ENCODE measurements at places on chromosomes 3 and 15.

- no peak for DNase-seq
Measured at GRCh38 chr3:171565481-171566058, 105.4 kb upstream of the TNIK start.

- no peak for DNase-seq
Measured at GRCh38 chr3:112477891-112478290, 21.4 kb downstream of the BTLA start.

DNA sequence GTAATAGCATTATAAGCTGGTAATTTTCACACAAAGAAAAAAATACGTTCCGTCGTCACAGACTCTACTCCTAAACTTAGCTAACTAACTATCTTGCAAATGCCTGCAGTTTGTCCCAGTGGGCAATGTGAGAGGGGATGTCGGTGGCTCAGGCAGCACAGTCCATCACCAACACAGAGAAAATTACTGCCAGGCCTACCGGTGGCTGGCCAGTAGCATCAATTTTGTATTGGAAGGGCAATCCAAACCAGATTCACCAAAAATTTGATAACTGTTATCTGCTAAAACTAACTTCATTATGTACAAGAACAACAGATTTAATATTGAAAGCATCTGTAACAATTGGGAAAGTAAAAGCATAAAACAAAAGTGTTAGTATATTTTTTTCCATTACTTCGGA lies 37.4 kb upstream of the RASA2 start:
- DNase-seq: no peak

DNA sequence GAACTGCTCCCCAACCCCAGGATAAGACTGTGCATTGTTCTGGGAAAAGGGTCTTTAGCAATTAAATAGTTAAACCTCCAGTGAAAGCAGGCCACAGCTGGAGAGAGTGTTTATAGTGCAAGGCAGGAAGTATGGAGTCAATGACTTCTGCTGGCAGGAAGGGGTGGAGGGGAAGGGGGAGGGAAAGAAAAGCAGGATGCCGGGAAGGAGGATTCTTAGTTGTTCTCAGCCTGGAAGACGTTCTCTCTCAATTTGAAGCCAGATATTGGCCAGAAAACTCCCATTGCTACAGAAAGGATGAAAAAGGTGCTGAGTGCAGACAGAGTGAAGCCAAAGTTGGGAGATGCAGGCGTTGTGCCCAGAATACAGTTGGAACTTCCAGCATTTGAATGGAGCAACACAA lies 35.7 kb upstream of the ACTL6A start:
- DNase-seq: peak; percentile 80

DNA sequence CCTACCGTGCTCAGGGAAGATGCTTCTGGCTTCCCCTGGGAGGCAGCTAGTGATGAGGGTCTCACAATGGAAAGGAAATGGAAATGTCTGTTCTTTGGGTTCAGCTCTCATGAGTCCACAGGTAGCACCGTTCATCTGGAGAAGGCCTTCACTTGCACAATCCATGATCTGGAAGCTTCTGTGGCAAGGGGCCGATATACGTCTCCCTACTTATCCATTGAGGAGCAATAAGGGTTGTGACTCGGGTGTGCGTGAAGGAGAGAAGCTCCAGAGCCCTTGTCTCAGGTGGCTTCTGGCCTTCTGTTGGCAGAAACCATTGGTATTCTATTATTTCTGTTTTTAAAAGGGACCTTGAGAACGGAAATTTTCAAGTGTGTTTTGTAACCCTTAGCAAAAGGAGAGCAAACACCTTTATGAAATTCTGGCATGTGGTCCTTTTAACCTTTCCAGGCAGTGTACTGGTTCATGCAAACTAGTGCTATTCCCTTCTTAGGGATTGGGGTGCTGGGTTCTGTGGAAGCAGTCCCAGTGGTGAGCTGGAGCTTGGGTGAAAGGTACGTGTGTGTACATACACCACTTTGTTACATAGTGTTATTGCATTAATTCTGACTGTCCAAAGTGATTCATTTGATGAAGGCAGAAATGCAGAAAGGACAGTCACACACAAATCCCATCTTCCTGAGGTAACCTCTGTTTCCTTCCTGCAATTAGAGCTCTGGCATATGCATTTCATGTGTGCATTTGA lies 32.5 kb downstream of the KLF13 start:
- no peak for DNase-seq

DNA sequence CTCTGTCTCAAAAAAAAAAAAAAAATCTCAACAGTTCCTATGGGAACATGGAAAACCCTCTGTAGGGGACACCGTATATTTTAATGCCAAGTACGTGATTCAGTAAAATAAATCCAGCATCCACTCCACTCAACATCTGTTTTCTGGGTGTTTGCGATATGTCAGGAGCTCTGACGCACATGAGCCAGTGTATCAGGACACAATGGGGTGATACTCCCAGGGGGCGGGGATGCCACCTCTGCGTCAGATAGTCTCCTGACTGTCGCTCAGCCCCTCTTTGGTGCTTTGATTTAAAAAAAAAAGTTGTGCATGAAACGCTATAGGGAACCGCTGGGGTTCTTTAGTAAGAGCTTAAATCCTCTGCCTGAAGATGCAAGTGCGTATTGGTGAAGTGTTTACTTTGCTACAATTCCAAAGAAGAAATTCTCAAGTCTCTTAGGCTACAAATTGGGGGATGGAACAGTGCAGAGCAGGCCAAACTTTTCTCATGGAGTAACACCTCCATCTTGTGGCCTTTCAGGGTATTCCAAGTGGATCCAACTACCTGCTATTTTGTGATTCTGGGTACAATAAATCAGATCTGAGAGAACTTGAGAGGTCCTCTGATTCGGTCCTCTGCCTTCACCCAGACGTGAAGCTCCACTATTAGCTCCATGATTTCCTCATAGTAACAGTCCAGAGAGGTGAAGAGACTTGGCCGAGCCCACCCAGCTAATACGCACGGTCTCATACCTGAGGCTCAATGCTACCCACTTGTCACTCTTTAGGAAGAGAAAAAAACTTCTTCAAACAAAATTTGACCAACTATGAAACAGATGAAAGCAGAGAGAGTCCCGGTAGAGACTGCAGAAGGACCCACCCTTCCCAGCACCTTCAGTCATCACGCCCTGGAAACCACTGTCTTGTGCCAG lies 9.3 kb upstream of the NR2E3 start:
- peak; percentile 81 for DNase-seq

DNA sequence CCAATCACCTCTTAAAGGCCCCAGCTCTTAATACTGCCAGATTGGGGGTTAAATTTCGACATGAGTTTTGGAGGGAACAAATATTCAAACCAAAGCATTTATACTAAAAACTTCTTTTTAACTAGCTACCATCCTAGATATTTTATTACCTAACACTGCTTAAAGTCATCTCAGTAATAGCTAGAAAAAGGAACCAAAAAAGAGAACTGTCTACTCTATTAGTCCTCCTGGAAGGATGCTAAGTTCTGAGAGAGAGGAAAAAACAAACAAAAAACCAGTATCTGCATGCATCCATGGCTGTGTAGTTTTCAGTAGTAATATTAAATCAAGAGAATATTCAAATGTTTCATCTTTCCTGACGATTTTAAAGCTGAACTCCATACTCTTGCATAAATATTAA lies 5.8 kb downstream of the CPOX start:
- DNase-seq: no peak

DNA sequence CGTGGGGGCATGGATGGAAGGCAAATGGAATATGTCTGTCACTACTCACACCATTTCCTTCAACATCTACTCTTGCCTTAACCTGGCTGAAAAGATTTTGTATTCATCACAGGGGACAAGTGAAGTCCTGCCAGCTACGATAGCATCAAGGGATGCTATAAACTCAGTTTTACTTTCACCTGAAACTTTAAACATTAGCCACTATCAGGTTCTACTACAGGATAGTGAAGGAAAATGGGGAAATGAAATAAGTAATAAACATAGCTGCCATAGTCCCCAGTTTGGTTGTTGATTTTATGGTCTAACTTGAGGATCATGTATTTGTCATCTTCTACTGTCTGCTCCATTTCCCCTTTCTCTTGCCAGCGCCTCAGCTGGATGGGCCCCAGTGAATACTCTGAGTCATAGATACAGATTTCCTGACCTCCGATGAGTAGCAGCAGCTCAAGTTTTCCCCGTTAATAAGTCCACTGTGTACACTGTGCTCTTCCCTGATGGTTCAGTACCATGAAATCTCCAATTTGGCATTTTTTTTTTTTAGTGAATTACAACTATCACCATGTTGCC lies 338.2 kb upstream of the SLCO3A1 start:
- DNase-seq: peak; percentile 88

GRCh38 chr15:70576696-70577095 lies 186.7 kb downstream of the UACA start:
- DNase-seq: no peak

DNA sequence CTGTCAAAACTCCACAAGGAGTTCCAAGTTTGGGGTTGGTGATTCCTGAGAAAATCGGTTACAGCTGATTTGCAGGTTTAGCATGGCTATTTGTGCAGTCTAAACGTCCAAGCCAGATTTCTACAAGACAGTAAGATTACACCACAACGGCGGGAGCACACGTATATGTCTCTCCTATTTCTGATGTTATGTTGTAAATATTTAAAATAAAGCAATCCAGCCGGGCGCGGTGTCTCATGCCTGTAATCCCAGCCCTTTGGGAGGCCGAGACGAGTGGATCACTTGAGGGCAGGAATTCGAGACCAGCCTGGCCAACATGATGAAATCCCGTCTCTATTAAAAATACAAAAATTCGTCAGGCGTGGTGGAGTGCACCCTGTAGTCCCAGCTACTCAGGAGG lies 106.8 kb upstream of the IGF1R start:
- no peak for DNase-seq

GRCh38 chr3:40504636-40505430 lies 1.0 kb upstream of the ZNF620 start:
- peak; percentile 89 for DNase-seq

DNA sequence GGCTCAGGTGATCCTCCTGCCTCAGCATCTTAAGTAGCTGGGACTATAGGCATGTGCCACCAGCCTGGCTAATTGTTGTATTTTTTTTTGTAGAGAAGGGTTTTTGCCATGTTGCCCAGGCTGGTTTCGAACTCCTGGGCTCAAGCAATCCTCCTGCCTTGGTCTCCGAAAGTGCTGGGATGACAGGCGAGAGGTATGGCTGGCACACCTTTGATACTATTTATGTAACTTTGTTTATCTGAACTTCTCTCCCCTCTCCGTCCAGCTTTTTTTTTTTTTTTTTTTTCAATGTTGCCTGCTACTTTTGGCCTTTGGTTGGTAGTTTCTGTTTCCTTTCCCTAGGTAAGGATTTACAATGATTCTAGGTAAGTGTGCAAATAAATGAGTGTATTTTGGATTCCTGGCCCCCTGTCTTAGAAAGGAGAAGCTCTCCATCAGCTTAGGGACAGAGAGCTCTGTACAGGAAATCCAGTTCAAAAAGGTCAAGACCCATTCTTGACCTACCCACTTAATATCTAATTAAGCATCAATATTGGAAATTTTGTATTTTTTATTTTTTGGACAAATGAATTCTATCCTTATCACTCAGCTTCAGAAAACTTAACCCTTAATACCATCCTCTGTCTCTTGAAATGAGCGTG lies 6.8 kb downstream of the ARL6IP5 start:
- no peak for DNase-seq

DNA sequence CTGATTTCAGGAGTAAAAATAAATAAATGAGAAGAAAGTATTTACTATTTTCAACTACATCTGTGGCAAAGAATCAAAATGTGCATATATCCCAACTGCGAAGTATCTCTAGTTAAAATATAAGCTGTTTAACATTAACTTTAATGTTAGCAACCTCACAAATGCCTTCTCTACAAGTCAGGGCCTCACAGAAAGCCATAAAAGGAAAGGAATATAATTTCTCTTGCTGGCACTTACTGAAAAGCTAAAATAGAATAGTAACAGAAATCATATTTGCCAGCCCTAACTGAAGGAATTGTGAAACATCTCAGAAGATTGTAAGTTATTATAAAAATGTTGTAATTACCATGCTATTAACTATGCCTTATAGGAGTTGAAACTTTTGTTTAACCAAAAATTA lies 65.1 kb upstream of the MBNL1 start:
- DNase-seq: no peak

DNA sequence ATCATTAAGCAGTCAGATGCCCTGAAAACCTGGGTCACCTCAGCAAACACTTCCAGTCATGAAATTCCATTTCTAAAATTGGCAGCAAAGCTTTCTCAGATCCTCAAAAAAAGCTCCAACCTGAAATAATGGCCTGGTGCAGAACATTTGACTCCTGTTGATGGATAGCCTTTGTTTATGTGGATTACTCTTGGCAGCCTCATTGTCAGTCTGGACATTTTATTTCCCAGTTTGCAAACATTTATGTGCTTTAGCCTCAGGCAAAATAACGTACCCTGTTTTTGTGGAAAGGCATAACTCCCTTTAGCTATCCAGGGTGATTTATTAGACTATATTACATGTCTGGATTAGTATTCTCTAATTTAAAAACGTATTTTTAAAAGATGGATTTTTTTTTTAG lies 53.9 kb downstream of the PXYLP1 start:
- no peak for DNase-seq

DNA sequence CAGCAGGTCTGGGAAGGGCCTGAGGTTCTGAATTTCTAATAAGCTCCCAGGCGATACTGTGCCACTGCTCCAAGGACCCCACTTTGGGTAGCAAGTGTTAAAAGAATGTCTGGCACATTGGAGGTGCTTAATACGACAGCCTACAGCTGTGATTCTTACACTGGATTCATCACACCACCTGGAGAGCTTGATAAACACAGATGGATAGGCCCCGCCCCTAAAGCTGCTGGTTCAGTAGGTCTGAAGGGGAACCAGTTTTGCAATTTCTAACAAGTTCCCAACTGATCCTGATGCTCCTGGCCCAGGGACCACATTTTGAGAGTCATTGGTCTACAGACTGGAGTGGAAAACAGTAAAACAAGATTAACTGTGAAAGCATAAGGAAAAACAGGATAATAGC lies 124.8 kb upstream of the ST8SIA2 start:
- no peak for DNase-seq

DNA sequence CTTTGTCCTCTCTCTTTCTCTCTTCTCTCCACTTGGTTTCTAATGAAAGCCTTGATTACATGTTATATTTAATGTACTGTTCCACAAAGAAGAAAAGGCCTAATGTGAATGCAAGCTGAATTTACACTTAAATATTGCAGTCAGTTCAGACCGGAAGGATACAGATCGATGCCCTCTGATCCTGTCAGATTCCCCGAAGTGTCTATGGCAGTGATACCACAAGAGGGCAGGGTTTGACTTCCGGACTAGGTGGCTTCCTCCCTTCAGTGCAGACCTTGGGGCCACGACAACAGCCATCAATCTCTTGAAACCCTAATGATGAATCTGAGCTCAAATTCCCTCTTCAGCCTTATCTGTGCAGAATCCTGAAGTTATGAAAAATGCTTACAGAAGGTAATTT lies 29.5 kb downstream of the AGTR1 start:
- DNase-seq: peak; percentile 15

DNA sequence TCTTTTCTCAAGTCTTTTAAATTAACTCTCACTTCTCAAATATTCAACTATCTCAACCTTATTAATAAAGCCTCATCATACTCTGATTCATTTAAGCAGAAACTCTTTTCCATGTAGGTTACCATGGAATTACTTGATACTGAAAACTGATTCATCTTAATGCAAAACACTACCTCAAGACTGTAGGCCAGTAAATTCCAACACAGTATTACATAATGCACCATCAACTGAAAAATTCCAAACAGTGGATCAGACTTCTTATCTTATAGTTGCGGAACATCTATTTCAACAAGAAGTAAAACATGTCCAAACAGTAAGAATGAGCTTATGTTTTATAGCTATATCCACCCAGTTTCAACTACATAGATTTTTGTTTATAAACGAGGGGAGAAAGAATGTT lies 124.5 kb downstream of the PEAK1 start:
- peak; percentile 8 for DNase-seq

- no peak for DNase-seq
Measured at GRCh38 chr15:93913310-93913709, 318.1 kb upstream of the MCTP2 start.

- DNase-seq: no peak
Measured at GRCh38 chr3:174342171-174342570, 517.0 kb upstream of the NAALADL2 start.
